ENCODE measurements at places on chromosomes 6 and 20.
A peak's percentile ranks its signal among the peaks of the same experiment; 100 is the strongest.

- no peak for DNase-seq
These were observed 21.3 kb upstream of the CEP43 start for GRCh38 chr6:166977621-166978525.

DNA sequence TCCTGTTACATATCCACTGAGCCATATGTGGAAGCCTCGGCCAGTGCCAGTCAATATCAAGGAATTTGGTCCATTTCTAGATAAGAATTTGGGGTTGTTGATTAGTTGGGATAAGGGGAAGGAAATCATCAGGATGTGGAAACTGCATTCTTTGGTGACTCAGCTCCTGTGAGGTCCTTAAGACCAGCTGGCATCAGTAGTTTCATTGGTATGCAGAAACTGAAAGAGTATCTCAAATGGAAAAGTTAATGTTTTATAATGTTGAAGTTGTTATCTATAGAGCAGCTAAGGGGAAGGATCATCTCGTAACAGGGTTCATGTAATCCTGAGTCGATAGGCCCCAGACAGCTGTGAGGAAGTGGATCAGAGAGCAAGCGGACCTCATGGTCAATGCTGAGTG is 87.9 kb upstream of the PRND start:
- DNase-seq = no peak

GRCh38 chr6:39347906-39348585 is 25.5 kb upstream of the KCNK16 start:
- peak; percentile 64 for DNase-seq

DNA sequence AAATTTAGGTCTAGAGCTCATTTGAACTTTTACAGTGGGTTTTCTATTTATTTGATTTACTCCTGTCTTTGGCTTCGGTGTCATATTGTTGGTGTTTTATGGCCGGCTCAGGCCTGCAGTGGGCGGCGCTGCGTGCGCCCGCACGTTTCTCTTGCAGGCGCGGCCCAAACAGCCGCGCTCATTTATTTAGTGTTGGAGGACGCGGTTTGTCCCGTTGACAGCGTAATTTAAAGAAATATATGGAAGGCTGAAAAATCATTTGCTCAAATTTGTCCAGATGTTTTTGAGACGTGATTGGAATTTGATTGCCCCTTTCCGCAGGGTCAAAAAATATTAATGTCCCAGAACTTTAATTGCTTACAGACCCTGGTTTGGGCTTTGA is 22.1 kb downstream of the TFAP2B start:
- no peak for DNase-seq

GRCh38 chr6:150249261-150249660 is 106.4 kb downstream of the PPP1R14C start:
- DNase-seq = no peak

DNA sequence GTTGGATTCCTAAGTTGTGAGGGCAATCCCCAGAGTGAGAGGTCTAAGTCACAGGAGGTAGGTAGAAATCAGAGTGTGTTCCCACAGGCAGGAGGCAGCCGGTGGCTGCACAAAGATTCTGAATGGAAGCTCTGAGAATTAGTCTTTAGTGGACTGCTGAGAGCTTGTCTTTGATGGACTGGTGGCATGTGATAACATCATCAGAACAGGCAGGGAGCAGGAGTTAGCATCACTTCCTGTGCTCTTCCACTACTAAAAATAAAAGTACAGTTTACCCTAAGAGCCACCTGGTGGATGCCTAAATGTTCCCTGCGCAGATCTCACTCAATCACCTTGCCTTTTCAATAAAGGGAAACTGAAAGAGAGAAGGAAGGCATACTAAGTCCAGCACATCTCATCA is 294.6 kb upstream of the POU3F2 start:
- no peak for DNase-seq

- no peak for DNase-seq
These were observed 134.7 kb upstream of the RNF24 start for GRCh38 chr20:4150070-4150441.

DNA sequence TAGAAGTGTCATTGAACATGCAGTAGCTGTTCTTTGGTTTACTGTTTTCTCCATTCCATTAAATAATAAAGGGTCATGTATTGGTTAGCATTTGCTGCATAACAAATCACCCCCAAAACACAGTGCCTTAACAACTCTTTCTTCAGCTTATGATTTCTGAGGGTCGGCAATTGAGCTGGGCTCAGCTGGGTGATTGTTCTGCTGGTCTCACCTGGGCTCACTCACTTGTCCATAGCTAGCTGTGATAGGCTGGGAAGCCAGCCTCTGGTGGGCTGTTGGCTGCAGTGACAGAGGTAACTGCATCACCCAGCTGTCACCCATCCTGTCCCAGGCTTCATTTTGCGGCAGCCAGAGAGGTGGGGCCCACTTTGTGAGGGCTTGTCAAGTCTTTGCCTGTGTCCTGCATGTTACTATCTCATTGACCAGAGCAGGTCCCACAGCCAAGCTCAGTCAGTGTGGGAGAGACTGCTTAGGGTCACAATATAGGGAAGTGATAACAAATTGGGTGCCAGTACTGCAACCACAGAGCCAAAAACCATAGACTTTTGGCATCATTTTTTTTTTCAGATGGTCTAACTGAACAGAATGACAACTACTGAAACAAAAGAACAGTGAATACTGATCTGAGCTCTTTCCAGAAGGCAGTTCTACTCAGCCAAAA is 76.9 kb downstream of the SYNDIG1 start:
- DNase-seq = no peak

- DNase-seq = no peak
These were observed 70.6 kb downstream of the MRPL14 start for GRCh38 chr6:44056392-44057237.
